CD4-positive, alpha-beta T cell treated with Interleukin-15 for 4 hours (primary cell): ENCODE measurements at places on chromosomes 13 and 19.

DNA sequence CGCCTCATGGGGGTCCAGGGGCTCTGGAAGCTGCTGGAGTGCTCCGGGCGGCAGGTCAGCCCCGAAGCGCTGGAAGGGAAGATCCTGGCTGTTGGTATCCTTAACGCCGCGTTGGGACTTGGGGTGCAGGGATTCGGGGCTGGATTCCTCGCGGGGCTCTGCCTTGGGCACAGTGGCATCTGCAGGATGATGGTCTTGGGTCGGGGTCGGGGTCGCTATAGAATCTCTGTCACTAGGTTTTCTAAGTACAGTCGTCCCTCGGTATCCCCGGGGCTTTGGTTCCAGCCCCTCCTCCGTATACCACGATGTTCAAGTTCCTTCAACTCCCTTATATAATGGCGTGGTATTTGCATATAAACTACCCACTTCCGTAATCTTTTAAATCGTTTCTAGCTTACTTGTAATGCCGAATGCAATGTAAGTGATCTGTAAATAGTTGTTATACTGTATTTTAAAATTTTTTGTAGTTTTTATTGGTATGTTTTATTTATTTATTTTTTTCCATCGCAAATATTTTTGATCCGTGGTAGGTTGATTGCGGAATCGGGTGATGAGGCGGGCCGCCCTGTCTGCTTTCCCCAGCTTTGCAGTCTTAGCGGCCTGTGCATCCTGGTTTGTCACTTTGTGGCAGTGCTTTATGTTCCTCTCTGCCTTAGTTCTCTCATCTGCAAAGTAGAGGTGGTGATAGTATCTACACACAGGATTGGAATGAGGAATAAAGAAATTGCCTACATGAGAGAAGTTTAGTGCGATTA is 606 bp downstream of the ERCC5 start:
- peak; percentile 42 for DNase-seq

GRCh38 chr13:60482012-60482411 is 85.0 kb downstream of the TDRD3 start:
- DNase-seq, result no peak

DNA sequence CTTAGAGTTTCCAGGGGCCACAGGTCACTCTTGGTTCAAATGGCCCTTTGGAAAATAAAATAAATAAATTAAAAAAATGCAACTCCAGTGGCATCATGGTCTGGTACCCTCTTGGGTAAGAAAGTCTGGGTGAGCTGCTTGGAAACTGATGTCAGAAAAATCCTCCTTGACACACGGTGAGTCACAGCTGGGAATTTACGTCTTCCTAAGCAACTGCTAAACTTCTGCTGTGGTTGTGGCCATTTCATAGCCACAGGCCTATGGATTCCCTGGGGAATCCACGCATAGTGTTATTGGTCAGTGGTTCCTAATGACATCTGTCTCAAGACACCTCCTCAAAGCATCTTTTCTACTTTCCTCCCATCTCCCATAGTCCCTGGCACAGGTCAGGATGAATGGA is 220.8 kb downstream of the COG6 start:
- DNase-seq, result no peak

- peak; percentile 99 for DNase-seq
Observed at GRCh38 chr19:4638828-4639530, at the start of gene TNFAIP8L1. Gene TNFAIP8L1 (plus strand): TSS chr19:4639516. CDS start chr19:4651870, 12,354 bp downstream.

DNA sequence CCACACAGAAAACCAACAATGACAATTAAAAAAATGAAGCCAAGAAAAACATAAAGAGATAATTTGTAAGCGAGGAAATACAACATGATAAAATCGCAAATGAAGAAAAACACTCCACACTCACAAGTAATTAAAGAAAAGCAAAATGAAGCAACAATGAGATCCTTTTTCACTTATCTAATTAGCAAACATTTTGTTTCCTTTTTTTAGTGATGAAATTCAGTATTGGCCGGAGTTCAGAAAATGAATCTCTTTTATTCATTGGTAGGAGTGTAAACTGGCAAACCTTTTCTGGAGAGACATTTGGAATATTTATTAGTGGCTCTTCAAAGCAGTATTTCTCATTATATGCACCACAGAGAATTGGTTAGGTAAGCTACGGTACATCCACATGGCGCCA is 70.6 kb upstream of the POMP start:
- no peak for DNase-seq

DNA sequence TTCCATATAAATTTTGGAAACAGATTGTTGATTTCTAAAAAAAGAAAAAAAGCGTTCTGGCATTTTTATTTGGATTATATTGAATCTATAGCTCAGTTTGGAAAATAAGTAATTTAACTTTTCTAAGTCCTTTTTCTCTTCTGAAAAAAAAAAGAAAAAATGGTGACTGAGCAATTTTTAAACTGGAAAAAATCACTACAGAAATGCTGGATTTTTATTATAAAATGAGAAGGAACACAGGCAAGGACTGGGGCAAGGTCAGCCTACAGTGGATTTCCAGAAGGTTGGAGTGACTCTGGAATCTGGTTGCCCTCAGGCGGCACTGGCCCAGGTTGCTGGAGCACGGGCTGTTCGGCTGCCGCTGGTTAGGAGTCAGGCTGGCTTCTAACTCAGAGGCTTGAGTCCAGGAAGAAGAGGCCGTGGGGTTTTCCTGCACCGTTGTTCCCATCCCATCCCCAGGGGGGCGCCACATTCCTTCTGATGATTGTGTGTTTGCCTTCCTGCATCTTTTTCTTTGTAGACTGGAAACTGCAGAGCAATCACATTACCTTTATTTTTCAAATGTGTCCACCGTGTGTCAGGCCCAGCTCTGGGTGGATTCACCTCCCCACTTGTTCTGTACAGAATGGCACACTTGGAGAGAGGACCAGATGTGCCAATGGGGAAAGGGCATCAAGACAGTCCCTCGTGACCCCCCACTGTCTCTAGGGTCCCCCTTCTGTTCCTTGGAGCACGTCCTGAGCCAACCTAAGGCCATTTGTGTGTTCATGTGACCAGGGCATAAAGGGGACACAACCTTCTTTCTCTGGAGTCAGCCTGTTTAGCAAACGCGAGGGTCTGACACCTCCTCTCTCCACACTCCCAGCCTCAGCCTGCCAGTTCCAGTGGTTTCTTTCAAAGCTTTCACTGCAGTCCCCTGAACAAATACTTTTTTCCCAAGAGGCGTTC is 44.5 kb upstream of the GTF3A start:
- peak; percentile 47 for DNase-seq

DNA sequence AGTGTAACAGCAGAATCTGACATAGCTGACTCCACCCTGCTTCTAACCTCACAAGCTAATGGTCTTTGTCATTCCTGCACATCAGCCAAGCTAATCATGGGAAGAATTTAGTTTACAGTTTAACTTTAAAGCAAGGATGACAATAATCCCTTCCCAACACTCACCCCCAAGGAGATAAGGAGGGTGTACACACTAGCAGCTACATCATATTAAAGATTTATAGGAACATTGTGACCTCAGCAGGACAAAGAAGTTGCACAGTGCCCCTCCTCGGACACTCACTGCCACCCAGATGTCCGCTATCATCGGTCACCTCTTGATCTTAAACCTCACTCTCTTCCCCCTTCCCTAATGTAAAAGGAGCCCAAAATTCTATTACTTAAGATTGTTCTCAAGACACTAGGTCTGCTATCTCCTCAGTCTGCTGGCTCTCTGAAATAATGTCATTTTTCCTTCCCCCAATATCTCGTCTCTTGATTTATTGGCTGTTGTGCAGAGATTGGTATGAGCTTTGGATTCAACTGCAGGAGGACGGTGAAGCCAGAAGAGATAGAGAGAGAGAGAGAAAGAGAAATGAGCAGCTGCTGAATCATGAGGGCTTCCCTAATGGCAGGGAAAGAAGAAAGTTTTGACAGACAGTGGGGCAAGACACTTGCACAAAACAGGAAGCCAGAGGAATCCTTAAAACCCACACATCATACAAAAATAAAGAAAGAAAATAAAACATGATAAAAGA is 17.5 kb upstream of the FFAR2 start:
- DNase-seq, result no peak

- DNase-seq, result no peak
Observed at GRCh38 chr19:3096902-3097326, 2.8 kb downstream of the GNA11 start.

DNA sequence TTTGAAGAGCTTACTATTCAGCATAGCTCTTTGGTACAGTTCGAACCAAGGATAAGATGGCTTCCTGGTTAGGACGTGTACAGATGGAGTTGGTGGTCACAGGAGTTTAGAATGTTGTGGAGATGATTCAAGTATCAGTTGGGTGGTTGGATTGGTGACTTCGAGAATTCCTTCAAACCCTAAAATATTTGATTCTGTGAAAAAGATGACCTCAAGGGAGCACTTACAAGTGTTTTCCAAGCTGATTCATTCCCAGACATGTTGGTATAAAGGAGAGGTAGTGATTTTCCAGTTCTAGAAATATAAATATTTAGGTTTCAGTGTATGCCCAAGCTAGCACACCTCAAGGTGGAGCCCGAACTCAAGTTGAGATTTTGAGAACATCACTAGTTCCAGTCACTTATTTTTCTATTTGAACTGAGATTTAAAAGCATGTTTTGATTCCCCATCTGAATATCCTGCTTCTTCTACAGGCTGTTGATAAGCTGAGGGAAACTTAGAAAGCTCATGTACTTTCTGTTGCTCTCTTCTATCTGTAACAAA is 306.1 kb downstream of the DCT start:
- DNase-seq, result no peak

DNA sequence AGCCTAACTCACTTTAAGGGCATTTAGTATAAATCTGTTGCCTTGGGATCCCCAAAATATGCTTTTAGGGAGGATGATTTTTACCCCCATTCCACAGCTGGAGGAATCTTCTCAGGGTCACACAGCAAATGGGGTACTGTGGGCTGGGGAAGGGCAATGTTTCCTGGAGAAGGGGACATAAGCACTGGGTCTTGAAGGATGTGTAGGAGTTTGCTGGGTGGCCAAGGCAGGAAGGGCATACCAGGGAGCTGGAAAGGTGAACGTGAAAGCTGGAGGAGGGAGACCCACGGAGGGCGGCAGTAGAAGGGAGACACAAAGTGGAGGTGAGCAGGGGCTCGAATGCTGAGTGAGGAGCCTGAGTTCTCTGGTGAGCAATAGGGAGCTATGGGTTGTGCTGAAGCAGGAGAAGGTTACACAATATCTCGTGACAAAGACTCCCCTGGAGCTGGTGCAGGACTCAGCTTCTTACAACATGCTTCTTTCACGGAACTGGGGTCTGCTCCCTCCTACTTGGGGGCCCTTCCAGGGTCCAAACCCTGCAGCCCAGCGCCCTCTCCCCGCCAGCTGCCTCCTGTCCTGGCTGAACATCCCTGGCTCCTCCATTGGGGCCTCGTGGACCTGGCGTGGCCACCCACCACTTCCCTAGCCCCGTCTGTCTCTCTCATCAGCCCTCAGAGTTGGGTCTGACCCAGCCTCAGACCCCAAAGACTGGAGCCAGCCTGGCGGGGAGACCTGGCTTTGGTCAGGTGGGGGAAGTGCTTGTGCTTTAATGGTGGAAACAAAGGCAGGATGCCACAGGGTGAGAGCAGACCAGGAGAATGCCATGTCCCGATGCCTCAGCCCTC is 11.1 kb downstream of the CILP2 start:
- DNase-seq, result no peak

DNA sequence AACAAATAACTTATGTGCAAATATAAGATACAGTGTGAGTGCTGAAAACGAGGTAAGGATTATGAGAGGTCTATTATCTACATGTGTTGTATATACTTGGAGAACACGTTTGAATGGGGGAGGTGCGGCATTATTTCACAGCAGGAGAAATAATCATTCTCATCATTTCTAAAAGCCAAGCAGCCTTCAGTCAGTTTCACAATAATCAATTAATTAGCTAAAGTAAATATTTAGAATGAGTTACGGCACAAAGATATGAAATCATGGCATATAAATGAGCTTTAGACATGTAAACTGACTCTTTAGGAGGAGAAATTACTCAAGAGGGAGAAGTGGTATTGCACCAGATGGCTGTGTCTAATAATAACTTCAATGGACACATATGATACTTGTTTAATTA is 366.6 kb downstream of the DNAJC15 start:
- no peak for DNase-seq

GRCh38 chr19:2756921-2757881 is 17.4 kb upstream of the SLC39A3 start:
- DNase-seq, result no peak

DNA sequence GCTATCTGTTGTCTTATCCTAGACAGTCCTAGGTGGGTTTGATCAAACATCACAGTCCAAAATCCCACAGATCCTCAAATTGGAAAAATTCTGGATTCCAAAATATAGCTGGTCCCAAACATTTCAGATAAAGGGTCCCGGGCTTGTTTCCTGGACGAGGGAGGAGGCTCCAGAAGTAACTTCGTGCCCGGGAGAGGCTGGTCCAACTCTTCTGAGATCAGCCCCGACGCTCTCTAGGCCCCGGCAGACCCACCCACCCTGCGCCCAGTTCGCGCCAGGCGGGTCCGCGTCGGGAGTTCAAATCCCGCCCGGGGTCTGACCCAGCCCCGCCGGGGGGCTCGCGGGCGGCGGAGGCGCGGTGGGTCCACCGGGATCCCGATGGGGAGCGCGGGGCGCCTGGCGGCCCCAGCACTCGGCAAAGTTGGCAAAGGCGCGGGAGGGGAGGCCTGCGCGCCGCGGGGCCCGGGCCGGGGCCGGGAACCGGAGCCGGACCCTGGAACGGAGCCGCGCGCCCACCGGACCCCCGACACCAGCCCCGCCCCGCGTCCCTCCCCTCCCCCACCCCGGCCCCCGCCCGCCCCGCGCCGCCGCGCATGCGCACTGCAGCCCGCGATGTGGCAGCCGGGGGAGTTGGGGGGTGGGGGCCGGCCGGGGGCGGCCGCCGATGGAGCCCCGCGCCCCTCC is 513 bp downstream of the MIER2 start:
- DNase-seq, result no peak

DNA sequence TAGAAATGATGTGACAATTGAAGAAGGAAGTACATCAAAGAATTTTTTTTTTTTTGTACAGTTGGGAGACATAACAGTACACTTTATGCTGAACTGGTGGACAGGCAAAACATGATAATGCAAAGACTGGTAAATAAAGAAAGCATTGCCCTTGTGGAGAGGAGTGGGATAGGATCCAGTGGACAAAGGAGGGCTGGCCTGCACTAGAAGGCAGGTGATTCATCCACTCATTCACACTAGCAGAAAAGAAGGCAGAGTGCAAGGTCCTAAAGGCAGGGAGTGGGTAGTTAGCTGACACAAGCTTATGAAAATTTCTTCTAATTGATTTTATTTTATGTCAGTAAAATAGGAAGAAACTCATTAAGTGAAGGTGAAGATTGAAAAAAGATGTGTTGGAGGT is 17.6 kb upstream of the NALCN start:
- DNase-seq, result no peak

DNA sequence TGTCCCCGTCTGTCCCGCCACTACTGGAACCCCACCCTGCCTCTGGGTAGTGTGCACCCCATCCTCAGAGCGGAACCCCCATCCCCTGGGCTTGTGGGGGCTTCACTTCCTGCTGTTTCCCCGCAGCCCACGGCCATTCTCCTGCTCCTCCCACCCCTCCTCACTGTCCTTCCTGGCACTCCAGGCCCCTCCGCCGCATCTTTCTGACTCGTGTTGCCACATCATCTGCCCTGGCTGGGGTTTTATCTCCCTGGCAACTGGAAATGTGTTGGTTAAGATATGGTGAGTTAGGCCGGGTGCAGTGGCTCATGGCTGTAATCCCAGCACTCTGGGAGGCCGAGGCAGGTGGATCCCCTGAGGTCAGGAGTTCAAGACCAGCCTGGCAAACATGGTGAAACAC is 37.3 kb downstream of the KDM4B start:
- DNase-seq, result no peak

GRCh38 chr13:73167028-73167820 is 108.4 kb downstream of the KLF5 start:
- DNase-seq, result no peak

GRCh38 chr13:96850538-96851145 is 143.6 kb downstream of the OXGR1 start:
- DNase-seq, result no peak
